ENCODE measurements at places on chromosomes 2 and 18.

DNA sequence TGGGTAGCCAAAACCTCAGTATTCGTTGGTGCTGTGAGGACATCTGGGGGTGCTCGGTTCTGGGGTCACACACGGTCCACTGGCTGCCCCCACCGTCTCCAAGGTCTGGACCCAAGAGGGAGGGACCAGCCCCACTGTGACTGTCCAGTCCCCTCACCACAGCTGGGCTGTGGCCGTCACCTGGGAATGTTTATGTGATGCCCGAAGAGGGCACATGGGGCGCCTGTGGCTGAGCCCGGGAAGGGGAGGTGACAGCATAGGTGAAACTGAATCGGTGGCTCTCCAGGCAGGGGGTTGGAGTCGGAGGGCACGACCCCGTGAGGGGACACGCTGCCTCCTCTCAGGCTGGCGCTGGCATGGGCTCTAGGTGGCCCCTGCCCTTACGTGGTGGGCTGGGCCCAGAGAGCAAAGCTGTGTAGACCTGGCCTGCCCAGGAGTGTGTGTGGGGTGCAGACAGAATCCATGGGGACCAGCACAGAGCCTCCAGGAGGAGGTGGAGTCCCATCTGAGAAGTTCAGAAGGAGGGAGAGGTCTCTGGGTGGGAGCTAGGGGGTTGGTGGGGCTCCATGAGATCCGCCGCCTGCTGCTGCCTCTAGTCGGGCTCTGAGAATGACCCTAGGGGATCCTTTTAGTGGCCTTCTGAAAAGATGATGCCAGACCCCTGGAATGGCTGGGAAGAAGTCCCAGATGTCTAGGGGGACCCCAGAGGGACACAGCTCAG, 1.8 kb downstream of the BOK start:
- DNase-seq = no peak

DNA sequence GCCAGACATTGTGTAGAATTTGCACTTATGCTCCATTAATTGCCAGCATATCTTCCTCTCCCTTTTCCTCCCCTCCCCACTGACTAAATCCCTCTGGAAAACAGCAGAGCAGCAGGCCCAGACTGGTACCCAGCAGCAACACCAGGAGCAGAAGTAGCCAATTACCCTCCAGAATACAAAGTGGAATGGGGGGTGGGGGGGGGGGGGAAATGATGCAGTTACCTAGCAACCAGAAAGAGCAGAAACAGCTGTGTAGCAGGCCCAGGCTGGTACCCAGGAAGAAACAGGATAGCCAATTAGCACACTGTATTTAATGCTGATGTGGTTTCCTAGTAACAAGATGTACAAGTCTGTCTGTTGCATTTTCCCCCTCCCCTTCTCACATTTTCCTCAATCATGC, 52.3 kb downstream of the KLF7 start:
- DNase-seq = no peak

DNA sequence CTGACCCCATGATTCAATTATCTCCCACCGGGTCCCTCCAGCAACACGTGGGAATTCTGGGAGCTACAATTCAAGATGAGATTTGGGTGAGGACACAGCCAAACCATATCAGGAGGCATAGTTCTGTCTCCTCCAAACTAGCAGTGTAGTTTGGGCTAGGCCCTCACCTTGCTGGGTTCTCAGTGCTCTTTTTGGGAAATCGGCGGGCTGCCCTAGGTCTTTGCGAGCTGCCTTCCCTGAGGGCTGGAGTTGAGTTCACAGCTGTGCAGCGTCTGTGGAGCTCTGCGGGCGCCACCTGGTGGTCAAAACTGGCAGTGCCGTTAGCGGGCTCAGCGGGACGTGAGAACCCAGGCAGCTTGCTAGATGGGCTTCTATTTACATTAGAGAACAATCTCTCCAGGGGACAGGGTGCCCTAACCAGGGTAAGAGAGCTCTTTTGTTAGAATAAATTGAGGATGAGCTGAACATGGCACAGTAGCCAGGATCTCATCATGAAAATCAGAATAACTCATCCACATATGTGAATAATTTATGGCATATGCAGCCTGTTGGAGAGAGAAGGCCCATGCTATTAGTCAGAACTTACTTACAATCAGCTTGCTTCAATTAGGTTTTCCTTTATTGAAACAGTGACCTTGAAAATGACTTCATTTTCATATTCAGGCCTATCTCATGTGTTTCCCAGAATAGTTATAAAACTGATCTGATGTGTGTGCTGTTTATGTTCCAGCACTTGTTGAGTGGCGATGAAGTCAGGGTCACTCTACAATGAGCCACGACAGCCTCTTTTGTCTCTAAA, 27.4 kb upstream of the YES1 start:
- DNase-seq = peak; percentile 76

DNA sequence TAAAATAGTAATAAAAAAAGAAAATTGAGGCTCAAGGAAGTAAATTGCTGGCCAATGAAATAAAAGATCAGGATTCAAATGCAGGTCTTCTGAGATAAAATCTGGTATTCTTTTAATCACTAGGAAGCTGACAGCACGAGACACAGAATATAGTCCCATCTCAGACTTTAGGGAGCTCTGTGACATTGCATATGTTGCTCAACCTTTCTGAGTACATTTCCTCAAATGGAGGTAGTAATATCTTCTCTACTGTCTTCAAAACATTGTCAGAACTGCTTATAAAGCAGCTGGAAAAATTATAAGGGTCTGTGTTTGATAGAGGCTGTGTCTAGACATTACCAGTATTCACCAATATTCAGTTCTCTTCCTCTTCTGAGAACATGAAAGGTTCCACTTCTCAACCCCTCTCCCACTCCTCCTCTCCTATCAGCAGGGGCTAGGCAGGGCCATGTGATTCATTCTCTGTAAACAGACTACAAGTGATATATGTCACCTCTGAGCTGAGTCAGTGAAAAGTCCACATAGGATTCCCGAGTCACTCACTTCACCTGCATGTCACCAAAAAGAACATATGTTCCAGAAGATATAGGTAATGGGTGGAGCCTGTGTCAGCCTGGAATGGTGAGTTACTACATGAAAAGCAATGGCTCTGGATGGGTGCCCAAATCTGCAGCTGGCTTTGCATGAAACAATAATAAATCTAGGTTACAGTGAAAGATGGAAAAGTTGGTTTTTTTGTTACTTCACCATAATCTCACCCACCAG, 7.1 kb downstream of the KCNE4 start:
- DNase-seq = no peak
